ENCODE measurements at places on chromosomes 4 and X.

GRCh38 chr4:40502934-40503333 lies 126.7 kb downstream of the RBM47 start:
- DNase-seq, result no peak

DNA sequence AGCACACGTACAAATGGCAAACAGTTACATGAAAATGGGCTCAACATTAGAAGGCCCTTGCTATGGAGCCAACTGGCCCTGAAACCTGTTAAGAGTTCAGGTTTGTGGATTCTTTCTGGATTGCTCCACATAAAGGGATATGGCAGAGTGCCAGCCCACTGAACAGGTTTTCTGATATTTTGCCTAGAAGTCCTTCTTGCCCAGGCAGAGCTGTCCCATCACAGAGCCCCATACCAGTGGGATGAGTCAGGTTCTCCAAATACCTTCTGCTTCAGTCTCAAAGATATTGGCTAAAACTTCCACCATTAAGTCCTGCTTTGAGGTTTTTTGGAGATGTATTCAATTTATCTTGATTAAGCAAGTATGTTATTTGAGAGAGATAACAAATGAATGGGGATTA lies 146.8 kb upstream of the IL1RAPL2 start:
- DNase-seq, result no peak

DNA sequence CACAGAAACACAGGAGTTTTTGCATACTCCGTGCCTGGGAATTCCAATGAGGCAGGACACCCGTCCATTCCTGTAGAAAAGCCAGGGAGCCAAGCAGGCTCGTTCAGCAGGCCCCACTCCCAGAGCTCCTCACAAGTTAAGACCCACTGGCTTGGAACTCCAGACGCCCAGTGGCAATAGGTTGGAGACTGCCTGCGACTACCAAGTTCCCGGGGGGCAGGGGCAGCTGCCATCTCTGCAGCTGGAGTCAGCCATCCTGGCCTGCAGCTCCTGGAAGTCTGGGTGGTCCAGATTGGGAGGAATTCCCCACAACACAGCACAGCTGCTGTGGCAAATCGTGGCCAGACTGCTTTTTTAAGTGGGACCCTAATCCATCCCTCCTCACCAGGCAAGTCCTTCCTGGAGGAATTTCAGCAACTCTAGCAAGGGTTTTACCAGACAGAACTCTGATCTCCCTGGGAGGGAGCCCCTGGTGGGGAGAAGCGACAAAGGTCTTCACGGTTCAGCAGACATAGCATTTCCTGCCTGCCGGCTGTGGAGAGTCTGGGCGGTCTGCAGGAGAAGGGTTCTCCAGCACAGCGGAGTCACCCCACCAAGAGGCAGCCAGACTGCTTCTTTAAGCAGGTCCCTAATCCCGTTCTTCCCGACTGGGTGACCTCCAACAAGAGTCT lies 231.9 kb downstream of the STPG2 start:
- no peak for DNase-seq

DNA sequence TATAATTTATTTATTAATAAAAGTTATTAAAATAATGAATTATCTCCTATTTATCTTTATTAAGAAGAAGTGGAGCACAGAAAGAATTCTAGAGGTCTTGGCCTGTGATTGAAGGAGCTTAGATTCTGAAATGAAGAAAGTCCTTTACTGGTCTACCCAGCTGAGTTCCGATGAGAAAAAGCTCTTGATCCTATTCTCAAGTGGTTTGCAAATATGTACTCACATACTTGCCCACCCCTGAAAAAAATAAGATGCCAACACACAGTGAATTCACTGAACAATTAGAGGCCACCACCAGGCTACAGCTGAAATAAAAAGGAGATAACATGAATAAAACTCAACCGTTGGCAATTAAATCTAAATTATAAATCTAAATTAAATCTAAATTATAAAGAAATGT lies 253.4 kb downstream of the MAPK10 start:
- DNase-seq, result no peak

DNA sequence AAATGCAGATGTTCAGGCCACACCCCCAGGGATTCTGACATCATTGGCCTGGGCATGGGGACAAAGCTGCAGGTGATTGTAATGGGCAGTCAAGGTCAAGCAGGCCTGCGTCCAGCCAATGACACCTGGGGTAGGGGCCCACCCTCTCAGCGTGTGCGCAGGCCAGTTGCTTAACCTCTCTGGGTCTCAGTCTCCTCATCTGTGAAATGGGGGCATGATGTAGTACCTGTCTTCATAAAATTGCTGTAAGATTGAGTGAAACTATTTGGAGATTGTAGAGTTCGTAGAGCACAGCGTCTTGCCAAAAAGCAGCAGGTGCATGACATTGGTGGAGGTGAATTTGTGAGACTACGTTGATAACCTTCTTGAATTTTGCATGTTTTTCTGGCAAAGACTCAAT lies 21.2 kb downstream of the RS1 start:
- no peak for DNase-seq

DNA sequence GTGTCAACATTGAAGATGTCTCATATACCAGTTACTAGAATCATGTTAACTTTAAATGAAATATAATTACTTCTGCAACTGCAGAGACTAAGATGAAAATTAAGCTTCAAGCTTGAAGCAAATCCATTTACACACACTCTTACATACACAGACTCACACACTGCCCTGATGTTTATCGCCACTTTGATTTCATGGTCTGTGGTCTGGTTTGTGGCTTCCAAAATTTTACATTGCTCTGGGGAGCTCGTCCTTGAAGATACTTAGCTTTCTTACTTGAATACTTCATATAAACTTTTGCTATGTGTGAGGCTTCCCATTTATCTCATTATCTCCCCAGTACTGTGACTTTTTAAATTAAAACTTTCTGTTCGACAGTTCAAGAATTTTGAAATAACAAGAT lies 35.8 kb downstream of the ARHGEF38 start:
- no peak for DNase-seq

DNA sequence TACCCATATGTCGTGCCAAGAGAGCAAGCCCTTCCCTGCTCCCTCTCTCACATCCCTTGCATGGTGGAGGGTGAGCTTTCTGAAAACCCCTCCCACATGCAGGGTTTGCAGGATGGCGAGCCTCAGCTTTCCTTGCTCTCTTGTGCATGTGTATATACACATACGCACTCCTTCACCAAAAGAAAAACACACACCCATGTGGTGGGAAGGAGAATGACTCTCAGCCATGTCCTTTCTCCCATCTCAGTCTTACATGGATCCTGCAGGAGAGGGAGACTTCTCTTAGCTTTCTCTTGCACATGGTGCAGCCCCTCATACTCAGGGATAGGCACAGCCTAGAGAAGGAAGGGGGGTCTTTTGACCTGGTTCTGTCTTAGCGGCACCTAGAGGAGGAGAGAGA lies 81.1 kb downstream of the CLCN5 start:
- no peak for DNase-seq

GRCh38 chrX:46561824-46562657 lies 11.5 kb upstream of the CHST7 start:
- peak; percentile 61 for DNase-seq

DNA sequence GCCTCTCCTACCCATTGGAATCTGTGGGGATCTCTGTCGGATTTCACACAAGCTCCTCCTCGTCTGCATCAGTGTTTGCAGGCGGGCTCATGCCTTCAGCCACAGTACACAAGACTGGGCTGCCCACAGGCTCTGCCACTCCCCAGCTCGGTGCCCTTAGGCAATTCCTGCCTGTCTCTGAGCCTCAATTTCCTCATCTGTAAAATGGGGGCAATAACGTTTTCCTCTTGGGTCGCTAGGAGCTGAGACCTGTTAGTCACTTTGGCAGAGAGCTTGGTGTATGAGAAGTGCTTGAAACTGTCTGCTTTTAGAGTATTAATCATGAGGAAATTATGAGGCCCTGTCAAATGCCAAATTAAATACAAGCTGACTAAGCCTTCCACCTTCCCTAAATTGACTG lies 27.6 kb upstream of the MSX1 start:
- no peak for DNase-seq

DNA sequence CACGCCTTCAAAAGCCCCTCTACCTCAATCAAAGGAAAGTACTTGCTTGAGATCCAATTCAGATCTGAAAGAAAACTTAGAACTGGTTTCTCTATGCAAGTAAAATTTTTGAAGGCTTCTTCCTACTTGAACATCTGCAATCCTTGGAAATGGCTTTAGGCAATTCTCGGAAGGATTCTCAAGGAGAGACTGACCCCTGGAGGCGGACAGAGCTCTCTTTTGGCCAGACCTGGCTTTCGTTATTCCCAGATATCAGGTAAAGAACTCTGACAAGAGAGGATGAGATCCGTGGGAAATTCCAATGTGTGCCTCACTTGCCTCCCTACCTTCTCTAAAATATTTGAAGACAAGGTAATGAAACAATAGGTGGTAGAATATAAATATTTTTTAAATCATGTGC lies 670.3 kb upstream of the FAM241A start:
- DNase-seq, result no peak

DNA sequence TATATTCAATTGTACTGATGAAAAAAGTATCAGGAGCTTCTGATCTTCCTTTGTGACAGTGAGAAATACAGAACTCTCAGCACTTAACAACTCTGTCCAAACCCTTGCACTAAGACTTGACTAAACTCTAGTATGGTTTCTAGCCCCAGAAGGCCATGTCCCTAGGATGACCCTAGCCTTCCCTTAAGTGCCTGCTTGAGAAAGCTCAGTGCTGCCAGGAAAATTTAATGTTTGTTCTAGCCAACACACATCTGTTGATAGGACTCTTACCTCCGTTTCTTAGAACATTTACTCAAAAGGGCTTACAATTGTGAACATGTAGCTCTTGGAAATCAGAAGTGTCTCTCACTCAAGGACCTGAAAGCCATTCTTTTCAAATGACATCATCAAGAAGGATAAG lies 1055.2 kb upstream of the FTHL17 start:
- DNase-seq, result no peak

GRCh38 chr4:111775556-111776297 lies 369.5 kb upstream of the FAM241A start:
- DNase-seq, result no peak

- no peak for DNase-seq
Measured at GRCh38 chrX:10533696-10534365, 86.6 kb downstream of the MID1 start.

- no peak for DNase-seq
Measured at GRCh38 chr4:142112451-142112850, 476.1 kb downstream of the IL15 start.

GRCh38 chr4:95289028-95289634 lies 259.6 kb downstream of the UNC5C start:
- DNase-seq, result no peak

GRCh38 chr4:80306260-80306659 lies 29.3 kb upstream of the CFAP299 start:
- DNase-seq, result no peak

- DNase-seq, result no peak
Measured at GRCh38 chr4:13169731-13170525, 314.2 kb downstream of the RAB28 start.

DNA sequence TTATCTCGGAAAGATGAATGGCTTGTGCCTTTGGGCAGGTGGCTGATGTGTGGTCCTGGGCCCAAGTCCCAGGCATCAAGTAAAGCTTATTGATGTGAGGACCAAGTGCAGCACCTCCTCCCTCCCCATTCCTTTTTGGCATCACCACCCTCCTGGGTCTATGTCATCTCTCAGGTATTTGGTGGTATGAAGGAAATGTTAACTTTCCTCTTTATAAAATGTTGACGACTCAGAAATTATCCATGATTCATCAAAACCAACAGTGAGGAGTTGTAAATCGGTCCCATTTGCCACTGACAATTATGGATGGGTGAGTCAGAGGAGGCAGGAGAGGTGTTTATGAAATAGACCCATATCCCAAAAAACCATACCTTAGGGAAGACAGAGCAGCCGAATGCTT lies 229.4 kb upstream of the GATB start:
- DNase-seq, result no peak

- DNase-seq, result peak; percentile 2
Measured at GRCh38 chr4:98151145-98151924, 8.1 kb upstream of the STPG2 start.

- DNase-seq, result peak; percentile 2
Measured at GRCh38 chr4:122827879-122828601, 1.4 kb downstream of the FGF2 start.

GRCh38 chr4:141768954-141769353 lies 132.6 kb downstream of the IL15 start:
- no peak for DNase-seq

DNA sequence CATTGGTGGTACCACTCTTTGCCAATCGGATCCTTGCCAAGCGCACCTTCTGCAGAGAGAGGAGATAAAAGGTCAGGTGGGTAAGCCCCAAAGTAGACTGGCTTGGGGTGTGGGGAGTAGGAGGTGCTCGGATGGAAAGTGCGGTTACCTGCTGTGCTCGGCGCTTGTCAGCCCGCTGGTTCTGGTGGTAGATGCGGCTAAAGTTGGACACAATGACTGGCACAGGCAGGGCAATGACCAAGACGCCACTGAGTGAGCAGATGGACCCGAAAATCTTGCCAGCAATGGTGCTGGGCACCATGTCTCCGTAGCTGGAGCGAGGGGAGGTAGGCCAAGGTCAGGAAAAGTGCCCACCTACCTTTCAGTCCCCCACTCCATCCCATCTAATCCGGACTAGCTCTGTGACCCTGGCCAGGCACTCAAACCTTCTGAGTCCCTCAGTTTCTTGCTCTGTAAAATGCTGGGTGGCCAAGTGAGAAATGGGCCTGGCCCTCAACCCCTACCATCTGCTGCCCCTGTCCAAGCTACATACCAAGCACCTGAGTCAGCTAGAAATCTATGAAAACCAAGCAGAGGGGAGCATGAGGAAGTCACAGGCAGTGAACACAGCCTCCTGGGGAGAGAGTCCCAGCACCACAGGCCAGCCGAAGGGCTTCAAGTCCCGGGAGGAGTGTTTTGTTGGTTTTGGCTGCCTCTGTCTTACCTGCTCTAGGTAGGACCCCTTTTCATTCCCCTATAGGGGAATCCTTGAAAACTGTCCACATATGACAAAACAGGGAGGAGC lies 4.7 kb downstream of the KCND1 start:
- no peak for DNase-seq

GRCh38 chrX:23785580-23785979 lies 2.6 kb downstream of the SAT1 start:
- DNase-seq, result no peak

GRCh38 chrX:49191574-49192011 lies 5.4 kb upstream of the PRICKLE3 start:
- DNase-seq, result no peak

- no peak for DNase-seq
Measured at GRCh38 chrX:47854474-47854873, 17.8 kb downstream of the ZNF81 start.

GRCh38 chr4:5125321-5125720 lies 74.0 kb downstream of the STK32B start:
- DNase-seq, result no peak

GRCh38 chrX:140944710-140945109 lies 57.7 kb upstream of the SPANXB1 start:
- DNase-seq, result no peak

DNA sequence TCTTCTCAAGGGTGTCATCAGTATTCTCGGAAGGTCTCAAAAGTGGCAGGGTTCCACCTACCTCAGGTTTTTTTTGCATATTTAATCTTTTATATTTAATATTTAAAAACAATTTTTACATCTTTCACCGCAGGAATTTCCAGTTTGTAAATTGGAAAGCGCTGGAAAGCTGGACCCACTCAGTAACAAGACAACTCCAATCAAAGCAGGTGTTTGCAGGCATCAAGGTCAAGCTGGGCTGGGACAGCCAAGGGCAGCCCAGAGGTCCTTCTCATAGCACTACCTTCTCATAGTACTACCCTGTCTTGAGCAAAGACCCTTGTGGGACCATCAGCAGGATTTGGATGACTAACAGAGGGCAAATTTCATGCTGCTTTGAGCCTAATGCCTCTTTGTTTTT lies 160.1 kb downstream of the TET2 start:
- DNase-seq, result no peak

- no peak for DNase-seq
Measured at GRCh38 chrX:50075630-50076339, 125.0 kb downstream of the AKAP4 start.
